Stomach (tissue), 19 donors: ENCODE measurements at places on chromosomes 11 and 22. TPM values are rescaled to one million over a fixed set of nuclear protein-coding genes. Genes with fewer than 3 reads are reported as not detected.

FGF3 gene
- not detected for total RNA-seq

TPBGL gene
- not detected for total RNA-seq

B4GALNT4 gene
- 0.45 TPM for total RNA-seq

MRGPRE gene
- not detected for total RNA-seq

C22orf31 gene
- 0.55 TPM for total RNA-seq

PATE4 gene
- total RNA-seq = not detected

DNA sequence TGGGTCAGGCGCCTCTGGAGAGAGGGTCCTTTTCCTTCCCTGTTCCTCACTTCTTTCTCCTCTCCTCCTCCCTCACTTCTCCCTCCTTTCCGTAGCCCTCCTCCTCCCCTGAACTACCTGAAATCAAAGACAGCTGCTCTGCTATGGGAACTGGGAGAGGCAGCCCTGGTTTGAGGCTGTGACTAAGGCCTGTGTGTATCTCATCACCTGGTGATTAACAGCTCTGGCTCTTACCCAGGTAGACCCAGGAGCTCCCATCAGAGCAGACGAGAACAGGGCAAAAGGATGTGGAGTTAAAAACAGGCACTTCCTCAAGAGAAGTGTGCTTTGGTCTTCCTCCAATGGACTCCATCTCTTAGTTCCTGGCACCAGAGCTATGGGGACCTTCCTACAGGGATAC lies 5.8 kb downstream of the ISX start:
- H3K4me1 ChIP-seq = no peaks in the 10 kb centered on the region
- H3K27ac ChIP-seq = no peak overlapping the region
- DNase-seq = no peak

DNA sequence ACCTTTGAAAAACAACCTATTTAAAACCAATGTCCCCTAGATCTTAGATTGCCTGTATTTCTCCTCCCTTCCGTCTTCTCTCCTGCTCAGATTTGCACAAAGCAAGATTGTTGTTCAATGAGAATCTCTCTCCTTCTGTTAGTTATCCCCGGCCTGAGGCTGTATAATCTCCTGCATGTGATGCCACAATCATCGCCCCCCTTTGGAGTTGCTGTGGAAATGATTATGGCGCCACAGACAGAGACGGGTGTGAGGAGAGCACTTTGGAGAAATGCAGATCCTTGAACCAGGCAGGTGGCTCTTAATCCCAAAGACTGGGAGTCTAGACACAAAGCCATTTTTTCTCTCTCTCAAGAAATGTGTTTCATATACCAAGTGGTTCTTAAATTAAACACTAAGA lies 941.3 kb downstream of the OPCML start:
- no peaks in the 10 kb centered on the region for H3K27me3 ChIP-seq
- no peaks in the 10 kb centered on the region for H3K36me3 ChIP-seq
- H3K4me1 ChIP-seq = peaks cover 17% of the 10 kb centered on the region
- H3K4me3 ChIP-seq = no peak overlapping the region
- H3K27ac ChIP-seq = no peak overlapping the region
- DNase-seq = no peak

- H3K27ac ChIP-seq = no peak overlapping the region
- peaks cover 63% of the 10 kb centered on the region for H3K36me3 ChIP-seq
- no peak for DNase-seq
- H3K4me1 ChIP-seq = peaks cover 39% of the 10 kb centered on the region
- no peaks in the 10 kb centered on the region for H3K27me3 ChIP-seq
- no peak overlapping the region for H3K4me3 ChIP-seq
Observed at GRCh38 chr11:119015054-119015611, 3.0 kb downstream of the RPS25 start.

DNA sequence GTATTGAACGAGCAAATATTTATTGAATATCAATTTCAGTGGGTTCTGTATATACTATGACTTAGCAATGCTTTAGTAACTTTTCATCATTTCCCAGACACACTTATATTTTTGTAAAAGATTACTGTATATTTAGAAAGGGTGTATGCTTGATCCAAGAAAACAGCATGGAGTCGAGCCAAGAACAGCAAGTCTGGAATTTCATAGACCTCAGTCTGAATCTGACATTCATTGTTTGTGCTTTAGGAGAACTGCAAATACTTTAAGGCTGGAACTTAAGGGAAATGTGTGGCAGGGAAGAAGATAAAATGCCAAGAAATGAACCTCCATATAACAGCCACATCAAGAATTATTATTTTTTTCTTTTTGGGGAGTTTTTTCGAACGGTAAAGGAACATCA lies 1156.8 kb downstream of the LRRC4C start:
- DNase-seq = no peak
- H3K4me3 ChIP-seq = no peak overlapping the region
- H3K27me3 ChIP-seq = no peaks in the 10 kb centered on the region
- no peaks in the 10 kb centered on the region for H3K4me1 ChIP-seq
- no peak overlapping the region for H3K27ac ChIP-seq

- H3K27ac ChIP-seq = no peak overlapping the region
- H3K4me3 ChIP-seq = no peak overlapping the region
- peaks cover 32% of the 10 kb centered on the region for H3K4me1 ChIP-seq
- no peak for DNase-seq
Observed at GRCh38 chr22:33787645-33788456, 132.4 kb downstream of the LARGE1 start.

DNA sequence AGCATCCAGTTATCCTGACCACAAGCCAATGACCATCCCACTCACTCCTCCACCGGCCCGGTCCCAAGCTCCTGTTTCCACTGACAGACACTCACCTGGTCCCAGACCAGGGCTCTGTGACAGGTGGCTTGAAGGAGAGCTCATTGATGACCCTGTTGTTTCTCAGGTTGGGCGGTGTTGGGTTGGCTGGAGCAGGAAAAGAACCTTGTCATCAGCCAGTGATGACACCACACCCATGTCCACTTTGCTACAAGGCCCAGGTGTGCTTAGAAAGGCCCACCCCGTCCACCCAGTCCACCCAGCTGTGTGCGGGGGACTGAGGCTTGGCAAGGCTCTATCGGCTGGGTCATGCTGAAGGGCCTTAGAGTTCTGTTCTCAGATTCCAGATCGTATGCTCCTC lies 42.9 kb downstream of the GAB4 start:
- H3K36me3 ChIP-seq = no peaks in the 10 kb centered on the region
- no peak overlapping the region for H3K4me3 ChIP-seq

DNA sequence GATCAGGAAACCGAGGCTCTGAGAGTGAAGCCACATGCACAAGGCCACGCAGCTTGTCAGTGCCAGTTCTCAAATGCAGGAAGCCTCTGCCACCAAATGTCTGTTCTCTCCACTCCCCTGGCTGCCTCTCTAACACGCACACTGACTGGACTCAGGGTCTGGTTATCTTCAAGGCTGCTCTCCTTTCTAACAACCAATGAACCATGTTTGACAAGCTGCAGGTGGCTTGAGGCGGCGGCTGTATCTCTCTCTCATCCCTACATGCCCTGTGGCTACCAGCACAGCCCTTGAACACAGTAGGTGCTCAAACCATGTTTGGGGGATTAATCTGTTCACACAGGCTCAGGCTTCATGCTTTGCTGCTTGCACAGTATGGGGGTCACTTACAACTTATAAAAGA lies 23.7 kb downstream of the MFNG start:
- H3K4me3 ChIP-seq = no peak overlapping the region
- no peak overlapping the region for H3K27ac ChIP-seq
- peak; percentile 28 for DNase-seq
- no peaks in the 10 kb centered on the region for H3K4me1 ChIP-seq
- peaks cover 78% of the 10 kb centered on the region for H3K27me3 ChIP-seq
- H3K36me3 ChIP-seq = no peaks in the 10 kb centered on the region

GRCh38 chr11:118216621-118217481 lies 8.0 kb downstream of the JAML start:
- peak overlapping the region; percentile 34 for H3K27ac ChIP-seq
- no peak for DNase-seq
- H3K36me3 ChIP-seq = no peaks in the 10 kb centered on the region
- peaks cover 24% of the 10 kb centered on the region for H3K4me1 ChIP-seq

- peaks cover 51% of the 10 kb centered on the region for H3K4me1 ChIP-seq
- H3K27ac ChIP-seq = peak overlapping the region; percentile 94
- H3K36me3 ChIP-seq = no peaks in the 10 kb centered on the region
- H3K27me3 ChIP-seq = no peaks in the 10 kb centered on the region
- H3K4me3 ChIP-seq = no peak overlapping the region
Observed at GRCh38 chr22:49951000-49951677, 9.4 kb upstream of the PIM3 start.

GRCh38 chr11:112589155-112589554 lies 328.5 kb upstream of the PLET1 start:
- H3K27me3 ChIP-seq = no peaks in the 10 kb centered on the region
- DNase-seq = peak; percentile 81
- H3K36me3 ChIP-seq = no peaks in the 10 kb centered on the region
- H3K4me1 ChIP-seq = peaks cover 15% of the 10 kb centered on the region

DNA sequence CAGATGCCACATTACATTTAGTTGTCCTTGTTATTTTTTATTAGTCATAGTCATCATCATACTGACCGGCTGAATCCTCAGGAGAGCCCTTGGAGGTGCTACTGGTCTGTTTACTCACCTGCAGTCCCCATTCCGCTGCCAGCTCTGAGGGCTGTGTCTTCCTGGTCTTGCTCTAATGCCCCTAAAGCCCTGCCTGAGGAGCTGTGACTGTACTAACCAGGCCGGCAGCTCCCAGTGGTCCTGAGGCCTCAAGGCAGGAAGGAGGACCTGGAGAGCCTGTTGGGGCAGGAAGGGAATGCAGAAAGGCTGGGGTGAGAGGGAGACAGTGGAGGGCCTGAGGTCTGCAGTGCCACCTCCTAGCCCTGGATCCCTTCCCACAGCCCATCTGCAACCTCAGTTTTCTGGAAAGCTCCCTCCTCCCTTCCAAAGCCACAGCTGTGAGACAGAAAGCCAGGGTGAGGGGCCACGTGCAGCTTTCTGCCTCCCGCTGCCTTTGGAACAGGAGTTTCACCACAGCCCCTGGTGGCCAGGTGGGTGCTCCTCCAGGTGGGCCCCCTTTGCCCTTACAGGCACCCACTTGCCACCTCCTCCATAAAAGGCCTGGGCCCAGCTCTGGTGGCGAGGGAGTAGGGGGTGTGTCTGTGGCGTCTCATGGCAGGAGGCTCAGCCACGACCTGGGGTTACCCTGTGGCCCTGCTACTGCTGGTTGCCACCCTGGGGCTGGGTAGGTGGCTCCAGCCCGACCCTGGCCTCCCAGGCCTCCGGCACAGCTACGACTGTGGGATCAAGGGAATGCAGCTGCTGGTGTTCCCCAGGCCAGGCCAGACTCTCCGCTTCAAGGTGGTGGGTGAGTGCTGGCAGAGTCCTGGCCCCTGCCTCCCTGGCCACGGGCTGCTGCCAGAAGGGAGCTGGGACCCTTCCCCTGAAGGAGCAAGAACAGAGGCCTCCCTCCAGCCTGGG lies at the start of gene ZP1:
ZP1 (plus strand) TSS at position 632 of the 960 bp plus-strand sequence; CDS start at position 652, 20 bp downstream.
- peak; percentile 24 for DNase-seq
- no peaks in the 10 kb centered on the region for H3K4me1 ChIP-seq
- H3K27ac ChIP-seq = no peak within 1 kb of the TSS
- no peaks in the 10 kb centered on the region for H3K36me3 ChIP-seq
- no peak within 1 kb of the TSS for H3K4me3 ChIP-seq
- H3K27me3 ChIP-seq = no peaks in the 10 kb centered on the region
